ENCODE measurements at places on chromosomes 11 and 22.
A peak's percentile ranks its signal among the peaks of the same experiment; 100 is the strongest.

DNA sequence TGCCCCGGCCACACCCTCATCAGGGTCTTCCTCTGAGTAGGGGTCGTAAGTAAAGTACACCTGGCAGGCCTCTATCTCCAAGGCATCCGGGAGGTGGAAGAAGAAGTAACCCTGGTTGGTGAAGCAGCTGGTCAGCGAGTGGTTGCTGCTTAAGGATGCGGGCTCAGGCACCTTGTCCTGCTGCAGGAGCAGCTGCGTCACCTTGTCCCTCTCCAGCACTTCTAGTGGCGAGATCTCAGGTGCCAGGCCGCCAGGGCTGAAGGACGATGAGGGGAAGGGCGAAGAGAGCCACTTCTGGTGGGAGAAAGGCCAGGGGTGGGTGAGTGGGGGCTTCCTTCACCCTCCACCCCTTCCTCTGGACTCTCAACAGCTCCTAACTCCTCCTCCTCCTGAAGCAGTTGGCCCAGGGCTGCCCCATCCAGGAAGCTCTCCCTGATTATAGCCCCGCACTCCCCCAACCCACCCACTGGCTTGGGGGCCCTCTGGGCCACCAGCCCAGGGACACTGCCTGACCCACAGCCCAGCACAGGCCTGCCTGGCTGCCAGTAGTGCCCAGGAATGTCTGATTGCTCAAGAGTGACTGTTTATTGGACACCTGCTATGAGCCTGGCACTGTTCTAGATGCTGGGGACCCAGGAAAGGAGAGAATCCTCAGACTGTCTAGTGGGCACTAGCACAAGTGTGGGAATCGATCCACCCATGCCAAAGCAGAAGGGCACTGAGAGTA is 19.2 kb upstream of the TMPRSS6 start:
- no peak for DNase-seq

GRCh38 chr22:23128269-23129108 is 13.3 kb downstream of the RSPH14 start:
- peak; percentile 70 for DNase-seq

- DNase-seq, result no peak
These were observed 16.4 kb upstream of the IL2RB start for GRCh38 chr22:37165940-37166674.

DNA sequence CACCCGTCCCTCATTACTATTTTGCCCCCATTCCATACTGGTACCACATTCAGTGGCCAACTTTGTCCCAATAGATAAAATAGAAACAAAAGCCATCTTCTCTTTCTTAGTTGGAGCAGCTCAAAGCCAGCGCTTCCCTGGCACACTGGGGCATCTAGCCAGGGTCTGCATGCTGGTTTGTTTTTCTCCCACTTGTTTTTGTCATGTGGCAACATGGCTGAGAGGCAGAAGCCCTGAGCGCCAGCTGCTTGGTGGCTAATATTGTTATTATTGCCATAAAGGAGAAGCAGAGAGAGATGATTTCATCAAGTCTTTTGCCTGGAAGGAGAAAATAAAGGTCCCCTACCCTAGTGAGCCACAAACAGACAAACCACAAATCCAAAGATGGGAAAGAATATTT is 48.4 kb upstream of the CRTAM start:
- no peak for DNase-seq

DNA sequence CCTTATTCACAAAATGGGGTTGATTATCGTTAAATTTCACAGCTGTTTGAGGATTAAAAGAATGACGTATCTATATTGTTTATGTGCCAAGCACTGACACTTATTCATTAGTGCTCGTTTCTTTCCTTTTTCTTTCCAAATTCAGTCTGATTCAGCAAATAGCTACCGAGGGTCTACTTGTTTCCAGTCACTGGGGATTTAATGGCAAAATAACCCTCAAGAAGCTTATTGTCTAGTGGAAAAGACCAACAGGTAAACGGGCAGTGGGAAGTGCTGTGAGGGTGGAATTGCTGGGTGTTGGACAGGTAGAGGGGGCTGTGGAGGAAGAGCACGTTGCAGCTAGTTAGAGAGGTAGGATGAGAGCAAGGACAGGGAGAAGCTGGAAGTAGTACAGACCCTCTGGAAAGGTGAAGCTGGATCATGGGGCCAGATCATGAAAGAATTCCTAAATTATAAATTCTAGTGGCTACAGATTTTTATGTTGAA is 48.3 kb upstream of the BIRC3 start:
- DNase-seq, result no peak

DNA sequence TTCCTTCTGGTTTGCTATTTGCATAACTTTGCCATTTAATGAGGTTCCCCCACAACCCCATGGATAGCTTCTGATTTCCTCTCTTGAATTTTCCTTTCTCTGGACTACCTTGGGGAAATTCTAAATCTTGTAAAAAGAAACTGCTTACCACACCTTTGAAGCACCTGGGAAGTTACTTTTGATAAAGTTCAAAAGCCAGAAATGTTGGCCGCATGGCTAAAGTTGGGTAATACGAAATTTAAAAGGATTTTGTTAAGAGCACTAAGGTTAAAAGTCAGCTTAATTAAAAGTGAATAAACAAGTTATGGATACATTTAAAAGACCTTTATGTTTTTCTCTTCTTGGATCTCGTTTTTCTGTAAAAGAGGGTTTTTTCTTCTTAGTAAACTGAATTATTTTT is 5.5 kb downstream of the CASP4 start:
- DNase-seq, result no peak
